Esophagus squamous epithelium (tissue), 5 donors: ENCODE measurements at places on chromosomes 13 and 19. TPM values are rescaled to one million over a fixed set of nuclear protein-coding genes. Genes with fewer than 3 reads are reported as not detected.

Gene LILRB4
- total RNA-seq: 6.7 TPM

Gene RGL3
- total RNA-seq: 0.57 TPM

Gene NFIX
- 57.4 TPM for total RNA-seq

GRCh38 chr19:478236-478903, 17.5 kb upstream of the SHC2 start:
- no peaks in the 10 kb centered on the region for H3K4me1 ChIP-seq
- no peak overlapping the region for H3K4me3 ChIP-seq
- H3K36me3 ChIP-seq: no peaks in the 10 kb centered on the region
